Endothelial cell of coronary artery (primary cell): ENCODE measurements at places on chromosomes 7 and 10. TPM values are rescaled to one million over a fixed set of nuclear protein-coding genes. Genes with fewer than 3 reads are reported as not detected.

ZC3HAV1L gene
- total RNA-seq, result 8.9 and 19.9 TPM in 2 replicates

OR6V1 gene
- total RNA-seq, result not detected in 2 replicates

RFC2 gene
- total RNA-seq, result 16.2 and 31.4 TPM in 2 replicates

INSYN2A gene
- under 0.01 and 0.09 TPM in 2 replicates for total RNA-seq

AS3MT gene
- 0.09 and 1.5 TPM in 2 replicates for total RNA-seq

GALNT17 gene
- not detected in 2 replicates for total RNA-seq

AEBP1 gene
- 3.3 and 11.5 TPM in 2 replicates for total RNA-seq

DDC gene
- total RNA-seq, result not detected in 2 replicates

C10orf90 gene
- not detected in 2 replicates for total RNA-seq

ATRNL1 gene
- 0.09 and 0.47 TPM in 2 replicates for total RNA-seq

CLRN3 gene
- 0.09 TPM in 2 replicates for total RNA-seq

TRPV5 gene
- not detected in 2 replicates for total RNA-seq

CELF2 gene
- 10.5 and 12.0 TPM in 2 replicates for total RNA-seq

WIPF3 gene
- not detected in 2 replicates for total RNA-seq

ZNF485 gene
- total RNA-seq, result 1.3 and 2.6 TPM in 2 replicates
